ENCODE measurements at places on chromosomes 5 and 9. TPM values are rescaled to one million over a fixed set of nuclear protein-coding genes. Genes with fewer than 3 reads are reported as not detected.

FAM169A gene
- 4.2 TPM for total RNA-seq

OR1Q1 gene
- 0.16 TPM for total RNA-seq

DOK3 gene
- total RNA-seq: 3.9 TPM

ARID3C gene
- 0.20 TPM for total RNA-seq

TLX3 gene
- not detected for total RNA-seq

PAPPA gene
- total RNA-seq: 33.9 TPM

TRAF1 gene
- total RNA-seq: 1.9 TPM

ANKRD31 gene
- 0.06 TPM for total RNA-seq

Data from A549 treated with dexamethasone at 1 μM for 4 hours (cell line).